ENCODE measurements at places on chromosomes 6 and 20. TPM values are rescaled to one million over a fixed set of nuclear protein-coding genes. Genes with fewer than 3 reads are reported as not detected.

Gene GABRR2
- 0.09 TPM for total RNA-seq

Gene CCDC170
- total RNA-seq, result 0.11 TPM

Gene VIP
- total RNA-seq, result not detected

Gene C6orf58
- not detected for total RNA-seq

Gene STMND1
- not detected for total RNA-seq

Gene MUC22
- not detected for total RNA-seq

Gene MAFB
- total RNA-seq, result 0.07 TPM

Gene ZSCAN26
- total RNA-seq, result 4.8 TPM

Gene MCHR2
- not detected for total RNA-seq

Gene PPIL6
- total RNA-seq, result 0.94 TPM

Gene LPA
- 0.05 TPM for total RNA-seq

Gene RALGAPA2
- total RNA-seq, result 1.6 TPM

Gene HCRTR2
- not detected for total RNA-seq

Gene ROS1
- total RNA-seq, result 0.14 TPM

Gene MLN
- not detected for total RNA-seq

Gene ELOVL5
- 46.2 TPM for total RNA-seq

Gene CFB
- total RNA-seq, result 2.0 TPM

Gene ELMO2
- total RNA-seq, result 19.3 TPM

Gene HEY2
- not detected for total RNA-seq

Gene PLN
- total RNA-seq, result not detected

Gene DOK5
- not detected for total RNA-seq

Gene TNF
- total RNA-seq, result not detected

Gene REM1
- 0.18 TPM for total RNA-seq

Gene BICRAL
- 3.6 TPM for total RNA-seq

Gene FHL5
- total RNA-seq, result not detected

Gene PLCB4
- 20.7 TPM for total RNA-seq

Gene C6orf89
- 18.6 TPM for total RNA-seq

Gene RAET1E
- 2.7 TPM for total RNA-seq

Gene TNFAIP3
- 20.3 TPM for total RNA-seq

Gene BTN1A1
- not detected for total RNA-seq

Gene EYS
- total RNA-seq, result not detected

Gene CD164
- total RNA-seq, result 84.7 TPM

Gene SLC22A7
- not detected for total RNA-seq

Gene LRRN4
- total RNA-seq, result not detected

Gene ADGRF4
- 9.7 TPM for total RNA-seq

Gene C6orf118
- 0.34 TPM for total RNA-seq

Gene PHF20
- 27.9 TPM for total RNA-seq

Gene OR2B6
- total RNA-seq, result not detected

Gene WFDC12
- total RNA-seq, result not detected

Gene ADGRG6
- 76.6 TPM for total RNA-seq

Gene HLA-DQA1
- total RNA-seq, result not detected

All from A549 treated with ZK216348 at 1 μM for 4 hours (cell line).